Adrenal gland (tissue), 19 donors: ENCODE measurements at places on chromosomes 5 and 9. TPM values are rescaled to one million over a fixed set of nuclear protein-coding genes. Genes with fewer than 3 reads are reported as not detected.
A peak's percentile ranks its signal among the peaks of the same experiment; 100 is the strongest.

Gene PHYHD1
- 51.1 TPM for total RNA-seq

DNA sequence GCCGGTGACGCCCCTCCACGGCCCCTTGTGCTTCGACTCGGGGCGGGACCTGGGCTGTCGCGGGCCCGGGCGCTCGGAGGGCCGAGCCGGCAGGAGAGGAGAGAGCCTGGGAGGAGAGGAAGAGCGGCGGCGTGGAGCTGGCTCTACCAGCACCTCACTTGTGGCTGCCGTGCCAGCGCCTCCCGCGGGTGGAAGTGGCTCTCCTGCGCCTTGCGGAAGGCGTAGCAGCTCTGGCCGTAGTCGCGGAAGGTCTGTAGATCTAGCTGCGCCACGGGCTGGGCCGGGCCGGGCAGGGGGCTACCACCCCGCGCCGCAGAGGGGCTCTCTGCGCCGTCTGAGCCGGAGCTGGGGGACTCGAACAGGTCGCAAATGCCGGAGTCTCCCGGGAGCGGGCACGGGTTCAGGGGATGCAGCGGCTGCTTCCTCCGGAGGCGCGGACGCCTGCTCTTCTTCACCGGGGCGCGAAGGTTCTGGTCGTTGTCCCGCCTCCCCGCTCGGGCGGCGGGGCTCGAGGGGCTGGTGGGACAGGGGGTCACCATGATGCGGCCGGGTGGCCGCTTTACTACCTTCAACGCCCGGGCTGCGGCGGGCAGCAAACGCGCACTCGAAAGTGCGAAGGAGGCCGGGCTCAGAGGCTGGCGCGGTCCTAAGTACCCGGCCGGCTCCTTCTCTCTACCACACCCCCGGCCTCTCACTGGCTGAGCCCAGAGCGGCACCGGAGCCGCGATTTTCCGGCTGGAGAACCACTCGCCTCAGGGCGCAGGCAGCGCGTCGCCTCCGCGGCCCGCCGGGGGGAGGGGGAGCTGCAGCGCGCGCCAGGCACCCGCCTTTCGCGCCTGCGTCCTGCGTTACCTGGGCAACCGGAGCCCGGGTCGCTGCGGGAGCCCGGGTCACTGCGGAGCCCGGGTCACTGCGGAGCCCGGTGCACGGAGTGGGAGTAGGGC is at the start of gene CCNO:
TSS of gene CCNO (minus strand) at position 624 of the 944 bp plus-strand sequence. CDS start at position 539, 85 bp downstream.
- H3K27me3 ChIP-seq = peaks cover 41% of the 10 kb centered on the region
- DNase-seq = peak; percentile 77
- H3K4me3 ChIP-seq = no peak within 1 kb of the TSS
- H3K4me1 ChIP-seq = peaks cover 32% of the 10 kb centered on the region
- H3K36me3 ChIP-seq = no peaks in the 10 kb centered on the region

DNA sequence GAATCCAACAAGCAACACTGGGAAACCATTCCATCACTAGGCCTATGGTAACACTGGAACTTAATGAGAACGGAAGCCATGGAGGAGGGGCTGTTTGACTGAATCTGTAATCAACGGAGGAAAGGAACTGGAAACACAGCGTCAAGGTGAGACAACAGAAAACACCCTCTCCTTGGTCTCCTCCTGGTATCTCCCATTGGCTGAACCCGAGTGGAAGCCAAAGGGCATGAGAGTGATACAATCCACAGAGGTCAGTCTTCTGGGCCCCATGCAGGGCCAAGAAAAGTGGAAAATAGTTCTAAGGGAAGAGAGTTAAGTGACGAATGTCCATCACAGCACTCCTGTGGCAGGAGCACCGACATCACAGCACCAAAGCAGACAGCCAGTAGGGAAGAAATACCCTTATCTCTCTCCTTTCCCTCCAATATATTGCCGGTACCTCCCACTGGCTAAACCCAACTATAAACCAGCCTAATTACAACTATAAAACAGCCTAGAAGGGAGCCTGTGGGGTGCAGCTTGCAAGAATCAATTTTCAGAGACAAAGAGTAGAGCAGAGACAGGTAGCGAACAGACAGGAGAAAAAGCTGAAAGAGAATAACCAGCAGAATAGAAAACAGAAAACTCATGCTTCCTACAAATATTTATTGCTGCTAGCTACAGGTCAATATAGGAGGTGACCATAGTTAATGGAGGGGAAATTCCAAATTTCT is 107.4 kb upstream of the IFNE start:
- no peak overlapping the region for H3K27ac ChIP-seq
- no peaks in the 10 kb centered on the region for H3K4me1 ChIP-seq
- no peak for DNase-seq
- no peak overlapping the region for H3K4me3 ChIP-seq
- no peaks in the 10 kb centered on the region for H3K36me3 ChIP-seq

GRCh38 chr5:144191998-144192397 is 21.3 kb downstream of the KCTD16 start:
- no peaks in the 10 kb centered on the region for H3K36me3 ChIP-seq
- no peaks in the 10 kb centered on the region for H3K27me3 ChIP-seq
- DNase-seq = no peak
- no peak overlapping the region for H3K4me3 ChIP-seq
- no peak overlapping the region for H3K27ac ChIP-seq

DNA sequence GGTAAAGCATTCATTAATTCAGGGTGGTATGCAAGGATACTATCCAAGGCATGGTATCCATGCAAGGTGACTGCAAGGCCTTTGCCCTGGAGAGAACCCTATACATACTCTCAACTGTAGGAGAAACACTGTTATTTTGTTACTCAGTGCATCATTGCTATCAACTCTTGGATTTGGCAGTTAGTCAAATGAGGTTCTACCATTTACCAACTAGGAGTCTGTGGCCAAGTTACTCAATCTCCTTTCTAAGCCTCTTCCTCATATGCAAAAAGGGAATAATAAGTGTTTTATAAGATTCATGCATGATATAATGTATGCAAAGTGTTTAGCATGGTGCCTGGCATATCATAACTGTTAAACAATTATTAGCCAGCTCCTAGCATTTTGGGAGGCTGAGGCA is 4.0 kb downstream of the PCDHGC3 start:
- peaks cover 56% of the 10 kb centered on the region for H3K4me1 ChIP-seq
- no peak for DNase-seq
- H3K27ac ChIP-seq = no peak overlapping the region
- no peak overlapping the region for H3K4me3 ChIP-seq

DNA sequence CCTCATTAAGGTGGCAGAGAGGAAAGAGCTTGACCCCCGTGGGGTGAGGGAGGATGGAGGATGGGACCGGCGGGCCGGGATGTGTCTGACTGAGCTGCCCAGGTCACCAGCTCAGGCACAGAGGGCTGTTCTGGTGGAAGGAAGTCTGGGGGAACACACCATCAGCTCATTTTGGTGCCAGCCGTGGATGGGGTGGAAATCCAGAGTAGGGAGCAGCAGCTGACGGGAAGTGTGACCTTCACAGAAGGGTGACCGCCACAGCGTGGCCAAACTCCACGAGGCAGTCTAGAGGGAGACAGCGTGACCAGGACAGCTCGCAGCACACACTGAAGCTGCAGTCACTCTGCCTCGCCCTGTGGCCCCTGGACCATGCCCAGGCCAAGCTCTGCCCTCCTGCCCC is 45.3 kb upstream of the PHYKPL start:
- no peaks in the 10 kb centered on the region for H3K36me3 ChIP-seq
- H3K27me3 ChIP-seq = no peaks in the 10 kb centered on the region
- no peaks in the 10 kb centered on the region for H3K4me1 ChIP-seq
- H3K4me3 ChIP-seq = no peak overlapping the region
- no peak overlapping the region for H3K27ac ChIP-seq
